ENCODE measurements at places on chromosomes 11 and 22.

DNA sequence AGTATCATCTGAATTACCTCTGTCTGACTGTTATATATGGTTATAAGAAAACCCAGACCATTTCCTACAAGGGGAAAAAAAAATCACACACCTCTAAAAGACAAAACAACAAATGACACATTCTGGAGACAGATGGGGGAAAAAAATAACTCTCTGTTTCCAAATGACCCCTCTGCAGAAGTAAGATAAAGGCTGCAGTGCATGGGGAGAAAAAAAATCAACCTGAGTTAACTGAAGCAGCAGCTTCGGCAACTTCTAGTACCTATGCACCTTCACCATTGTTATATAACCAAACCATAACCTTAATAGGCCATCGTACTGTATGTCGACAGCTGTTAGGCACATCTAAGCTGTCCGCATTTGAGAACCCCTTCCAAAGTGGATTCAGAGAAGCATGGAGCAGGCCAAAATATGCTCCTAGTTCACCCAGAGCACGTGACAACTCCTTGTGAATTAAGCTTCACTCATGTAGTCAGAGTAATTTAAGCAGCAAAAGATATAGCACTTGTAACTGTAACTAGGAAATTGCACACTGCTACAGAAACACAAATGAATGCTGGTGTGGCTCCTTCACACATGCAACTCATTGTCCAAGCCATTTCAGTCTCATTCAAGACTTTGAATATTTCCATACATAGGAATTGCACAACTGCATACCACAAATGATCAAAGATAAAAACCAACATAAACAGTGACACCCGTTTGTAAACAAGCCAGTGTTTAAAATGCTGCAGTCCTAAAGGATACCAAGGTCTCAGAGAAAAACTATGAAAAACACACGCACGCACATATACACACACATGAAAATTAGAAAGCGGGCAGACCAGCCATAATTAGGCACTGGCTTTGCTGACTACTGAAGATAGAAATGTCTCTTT, 2.7 kb downstream of the SIK3 start:
- no peak for DNase-seq

DNA sequence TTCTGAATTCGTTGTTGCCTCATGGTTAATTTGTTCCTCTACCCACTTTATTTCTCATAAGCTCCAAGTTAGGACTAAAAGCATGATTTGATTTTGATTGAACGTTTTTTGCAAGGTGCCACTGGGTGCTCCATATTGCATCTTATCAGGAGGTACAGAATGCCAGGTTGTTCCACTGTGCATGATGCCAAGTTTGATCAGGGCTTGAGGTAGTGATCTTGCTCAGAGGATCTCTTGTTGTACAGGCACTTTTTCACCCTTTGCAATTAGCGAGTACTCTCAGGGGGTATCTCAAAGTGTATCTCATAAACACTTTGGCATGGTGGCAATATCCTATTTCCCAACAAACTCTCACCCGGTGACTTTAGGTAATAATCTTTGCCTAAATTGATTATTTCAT, 4.0 kb downstream of the GRAP2 start:
- no peak for DNase-seq

GRCh38 chr11:61913699-61914395, 3.5 kb downstream of the RAB3IL1 start:
- no peak for DNase-seq

DNA sequence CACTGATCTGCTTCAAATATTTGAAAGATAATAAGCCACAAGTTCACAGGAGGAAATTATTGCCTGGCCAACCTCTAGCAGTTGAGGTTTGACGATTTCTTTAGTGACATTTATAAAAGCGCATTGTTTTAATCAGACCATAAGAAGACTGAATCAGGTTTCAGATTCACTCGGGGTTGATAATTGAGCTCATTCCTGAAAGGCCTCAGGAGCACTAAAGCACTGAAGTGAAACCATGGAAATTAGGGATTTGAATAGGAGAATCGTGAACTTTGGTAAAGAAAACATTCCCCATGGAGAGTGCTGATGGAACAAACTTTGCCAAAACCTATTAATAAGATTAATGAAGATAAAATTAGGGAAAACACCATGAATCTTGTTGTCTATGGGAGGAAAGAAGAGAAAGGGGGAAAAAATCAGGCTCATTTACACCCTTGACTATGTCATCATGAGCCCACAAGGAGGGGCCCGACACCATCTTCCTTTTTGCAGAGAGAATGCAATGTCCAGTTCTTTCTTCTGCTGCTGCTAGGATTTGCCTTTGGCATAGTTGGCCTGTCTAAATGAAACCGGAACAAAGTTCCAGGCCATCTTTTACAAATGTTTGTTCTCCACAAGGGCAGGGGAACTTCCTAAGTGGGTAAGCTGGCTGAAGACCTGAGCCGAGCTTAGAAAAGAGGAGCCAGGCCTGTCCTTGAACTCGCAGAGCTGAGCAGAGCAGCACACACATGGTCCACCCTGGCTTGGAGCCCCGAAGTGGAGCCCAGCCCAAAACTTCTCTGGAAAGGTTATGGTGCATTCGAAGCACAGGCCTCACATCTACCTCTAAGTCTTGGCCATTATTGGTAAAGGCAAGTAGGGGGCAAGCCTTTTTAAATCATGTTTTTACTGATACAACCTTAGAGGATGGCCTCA, 56.1 kb upstream of the EIF3M start:
- DNase-seq = no peak

DNA sequence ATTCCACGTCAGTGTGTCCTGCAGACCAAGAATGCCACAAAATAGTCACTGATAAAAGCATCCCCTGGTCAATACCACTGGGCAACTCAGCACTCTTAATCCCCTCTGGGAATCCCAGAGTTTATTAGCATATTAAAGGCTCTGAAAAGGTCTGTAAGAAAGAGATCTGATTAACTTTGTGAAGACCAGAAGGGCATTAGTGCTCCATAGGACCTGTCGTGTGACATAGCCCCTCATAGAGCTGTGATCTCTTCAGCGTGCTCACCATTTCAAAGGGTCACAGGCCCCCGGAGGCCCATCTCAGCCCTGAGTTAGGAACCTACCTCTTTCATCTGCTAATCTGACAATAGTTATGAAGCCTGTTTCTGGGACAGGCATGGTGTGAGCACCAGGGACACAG, 299.2 kb downstream of the MN1 start:
- no peak for DNase-seq

- DNase-seq = no peak
Observed at GRCh38 chr11:33557201-33557600, 143.4 kb downstream of the C11orf91 start.

- no peak for DNase-seq
Observed at GRCh38 chr11:75398906-75399305, 412 bp upstream of the RPS3 start.

- no peak for DNase-seq
Observed at GRCh38 chr22:19016081-19016766, 80.1 kb upstream of the PRODH start.

DNA sequence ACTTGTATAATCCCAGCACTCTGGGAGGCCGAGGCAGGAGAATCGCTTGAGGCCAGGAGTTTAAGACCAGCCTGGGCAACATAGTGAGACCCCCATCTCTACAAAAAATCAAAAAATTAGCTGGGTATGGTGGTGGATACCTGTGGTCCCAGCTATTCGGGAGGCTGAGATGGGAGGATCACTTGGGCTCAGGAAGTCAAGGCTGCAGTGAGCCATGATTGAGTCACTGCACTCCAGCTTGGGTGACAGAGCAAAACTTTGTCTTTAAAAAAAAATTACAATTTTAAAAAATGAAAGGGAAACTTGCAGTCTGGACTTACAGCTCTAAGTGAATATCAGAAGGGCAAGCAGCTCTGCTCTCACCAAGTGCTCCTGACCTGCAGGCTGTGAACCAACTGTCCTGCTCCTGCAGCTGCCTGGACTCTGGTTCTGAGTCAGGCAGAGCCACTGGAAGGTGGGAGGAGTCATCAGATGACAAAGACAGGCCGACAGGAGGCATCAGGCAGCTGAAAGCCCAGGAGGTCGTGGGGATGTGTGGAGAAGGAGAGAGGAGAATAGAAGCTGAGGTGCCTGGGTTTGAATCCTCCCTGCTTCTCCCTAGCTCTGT, 9.6 kb downstream of the SMTNL1 start:
- DNase-seq = no peak

DNA sequence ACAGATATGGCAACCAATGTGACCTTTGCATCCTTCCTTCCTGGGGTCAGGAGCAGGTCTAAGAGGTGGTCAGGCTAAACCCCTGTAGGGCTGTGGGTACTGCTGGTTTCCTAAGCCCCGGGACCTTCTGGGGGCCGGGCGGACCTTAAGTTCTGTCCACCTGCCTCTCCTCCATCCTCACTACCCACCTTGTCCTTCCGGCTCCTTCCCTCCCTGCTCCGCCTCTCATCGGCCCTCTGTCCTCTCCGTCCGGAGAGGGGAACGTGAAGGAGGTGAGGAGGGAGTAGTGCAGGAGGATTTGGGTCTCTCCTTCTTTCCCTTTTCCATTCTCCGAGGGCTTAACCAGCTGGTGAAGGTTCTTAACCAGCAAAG, 28.3 kb upstream of the PARVB start:
- DNase-seq = no peak

- DNase-seq = no peak
Observed at GRCh38 chr22:42991010-42991651, 23.8 kb downstream of the PACSIN2 start.

GRCh38 chr22:39941601-39942000, 18.6 kb upstream of the TMA7B start:
- no peak for DNase-seq

Measured in vagina (tissue), 2 donors.